ENCODE measurements at places on chromosomes 16 and 17. TPM values are rescaled to one million over a fixed set of nuclear protein-coding genes. Genes with fewer than 3 reads are reported as not detected.

DNA sequence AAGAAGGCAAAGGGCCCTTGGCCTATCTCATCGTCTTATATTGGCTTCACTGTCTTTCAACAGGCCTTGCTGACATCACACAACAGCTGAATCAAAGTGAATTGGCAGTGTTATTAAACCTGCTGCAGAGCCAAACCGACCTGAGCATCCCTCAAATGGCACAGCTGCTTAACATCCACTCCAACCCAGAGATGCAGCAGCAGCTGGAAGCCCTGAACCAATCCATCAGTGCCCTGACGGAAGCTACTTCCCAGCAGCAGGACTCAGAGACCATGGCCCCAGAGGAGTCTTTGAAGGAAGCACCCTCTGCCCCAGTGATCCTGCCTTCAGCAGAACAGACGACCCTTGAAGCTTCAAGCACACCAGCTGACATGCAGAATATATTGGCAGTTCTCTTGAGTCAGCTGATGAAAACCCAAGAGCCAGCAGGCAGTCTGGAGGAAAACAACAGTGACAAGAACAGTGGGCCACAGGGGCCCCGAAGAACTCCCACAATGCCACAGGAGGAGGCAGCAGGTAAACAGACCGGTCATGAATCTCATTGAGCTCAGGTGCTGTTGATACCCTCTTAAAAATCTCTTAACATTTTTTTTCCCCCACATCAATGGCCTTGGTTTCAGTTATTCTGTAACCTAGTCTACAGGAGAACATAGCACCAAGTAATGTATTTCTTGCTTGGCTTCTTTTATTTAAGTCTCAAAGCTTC lies 64.7 kb downstream of the CDK12 start:
- no peak for DNase-seq

GRCh38 chr16:70496513-70496912 lies 26.8 kb downstream of the COG4 start:
- no peak for DNase-seq

- no peak for DNase-seq
These were observed 48.8 kb downstream of the RPA1 start for GRCh38 chr17:1878419-1879121.

DNA sequence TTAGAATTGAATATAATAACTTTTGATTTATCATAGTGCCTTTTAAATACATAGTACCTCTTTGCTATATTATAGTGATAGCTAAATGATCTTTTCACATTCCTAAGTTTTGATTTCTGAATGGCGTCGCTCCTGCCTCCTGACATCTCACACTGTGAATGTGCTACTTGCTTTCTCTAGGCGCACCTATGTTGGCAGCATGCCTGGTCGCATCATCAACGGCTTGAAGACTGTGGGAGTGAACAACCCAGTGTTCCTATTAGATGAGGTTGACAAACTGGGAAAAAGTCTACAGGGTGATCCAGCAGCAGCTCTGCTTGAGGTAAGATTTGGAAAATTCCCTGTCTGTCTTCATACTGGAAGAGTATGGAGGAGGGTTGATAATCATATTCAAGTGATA lies 29.8 kb upstream of the ABCC11 start:
- no peak for DNase-seq

DNA sequence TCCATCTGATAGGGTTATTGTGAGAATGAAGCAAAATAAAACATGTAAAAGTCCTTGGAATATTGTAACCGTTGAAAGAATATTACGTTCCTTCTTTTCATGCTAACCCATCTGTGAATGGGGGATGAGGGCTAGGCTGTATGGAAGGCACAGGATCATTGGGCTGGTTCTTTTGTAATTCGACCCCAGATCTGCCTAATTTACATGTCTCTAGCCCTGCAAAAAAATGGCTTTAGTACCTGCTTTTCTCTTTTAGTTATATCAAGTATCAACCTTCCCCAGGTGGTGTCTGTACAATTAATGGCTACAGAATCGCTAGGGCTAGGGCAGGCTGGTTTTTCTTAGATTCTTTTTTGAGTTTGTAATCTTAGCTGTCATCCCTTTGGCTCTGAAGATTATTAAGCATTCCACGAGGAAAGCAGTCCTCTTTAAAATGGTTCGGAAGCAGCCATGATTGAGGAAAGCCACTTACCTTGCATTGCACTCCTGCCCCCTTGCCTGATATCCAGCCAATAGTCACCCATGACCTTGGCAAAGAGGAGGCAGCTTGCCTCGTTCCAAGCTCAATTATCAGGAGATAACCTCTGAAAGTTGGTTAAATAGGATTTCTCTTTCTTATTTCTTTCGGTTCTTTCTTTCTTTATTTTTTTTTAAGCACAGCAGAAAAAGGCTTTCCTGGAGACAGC lies 153.9 kb upstream of the ZKSCAN2 start:
- DNase-seq: no peak

DNA sequence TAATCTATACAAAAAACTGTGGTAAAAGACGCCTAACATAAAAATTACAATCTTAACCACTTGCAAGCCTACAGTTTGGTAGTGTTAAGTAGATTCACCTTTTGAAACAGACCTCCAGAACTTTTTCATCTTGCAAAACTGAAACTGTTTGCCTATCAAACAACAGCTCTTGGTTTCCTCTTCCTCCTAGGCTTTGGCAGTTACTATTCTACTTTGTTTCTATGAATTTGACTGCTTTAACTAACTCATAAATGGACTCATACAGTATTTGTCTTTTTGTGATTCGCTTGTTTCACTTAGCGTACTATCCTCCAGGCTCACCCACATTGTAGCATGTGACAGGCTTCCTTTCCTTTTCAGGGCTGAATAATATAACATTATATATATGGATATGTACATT lies 97.0 kb downstream of the PRKCA start:
- DNase-seq: no peak

GRCh38 chr17:45388604-45389325 lies 43.9 kb downstream of the ARHGAP27 start:
- DNase-seq: no peak

DNA sequence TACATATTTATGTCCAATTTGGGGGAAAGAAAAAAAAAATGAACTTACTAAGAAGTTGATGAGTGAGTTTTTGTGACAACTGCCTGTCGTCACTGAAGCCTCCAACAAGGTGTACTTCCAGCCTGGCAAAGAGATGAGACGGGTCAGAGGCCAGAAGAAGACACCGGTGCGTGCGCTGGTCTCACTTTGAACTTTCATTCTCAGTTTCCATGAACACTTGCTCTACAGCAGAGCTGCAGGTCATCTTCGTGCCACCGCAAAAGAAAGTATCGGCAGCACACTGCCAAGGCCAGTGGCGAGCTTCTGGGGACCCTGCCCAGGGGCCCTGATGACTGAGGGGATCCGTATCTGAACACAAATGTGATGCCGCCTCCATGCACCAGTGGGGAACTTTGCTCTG lies 11.6 kb downstream of the NTAN1 start:
- no peak for DNase-seq

- DNase-seq: no peak
These were observed 226.8 kb downstream of the FOXL1 start for GRCh38 chr16:86805188-86805587.

- no peak for DNase-seq
These were observed 22.8 kb downstream of the FAM117A start for GRCh38 chr17:49741009-49741691.

DNA sequence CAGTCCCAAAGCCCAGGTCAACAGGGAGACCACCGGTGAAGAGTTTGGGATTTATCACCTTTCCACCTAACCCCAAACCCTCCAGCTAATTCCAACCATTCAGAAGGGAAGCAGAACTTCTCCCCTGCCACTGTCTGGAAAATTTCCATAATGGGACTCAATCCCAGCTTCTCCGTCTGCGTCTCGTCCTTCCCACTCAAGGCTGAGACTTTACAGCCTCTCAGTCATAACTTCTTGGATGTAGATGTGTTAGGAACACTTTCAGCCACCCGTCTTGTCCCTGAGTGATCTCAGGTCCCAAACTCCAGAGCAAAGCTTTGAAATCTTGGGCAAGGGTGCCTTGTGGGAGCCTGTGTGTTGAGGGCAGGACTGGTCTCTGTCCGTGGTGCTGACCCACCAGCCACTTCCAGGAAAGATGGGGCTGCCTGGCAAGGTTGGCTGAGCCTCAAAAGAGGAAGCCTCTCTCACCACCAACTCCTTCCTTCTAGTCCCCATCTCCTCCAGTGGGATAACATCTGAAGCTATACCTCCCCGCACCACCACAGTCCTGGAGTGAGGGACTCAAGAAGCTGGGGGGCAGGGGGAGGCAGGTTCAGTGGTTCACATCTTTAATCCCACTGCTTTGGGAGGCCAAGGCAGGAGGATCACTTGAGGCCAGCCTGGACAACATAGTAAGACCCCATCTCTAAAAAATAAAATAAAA lies 9.3 kb downstream of the GAS2L2 start:
- no peak for DNase-seq

- no peak for DNase-seq
These were observed 10.2 kb downstream of the PRR29 start for GRCh38 chr17:64008346-64008745.

GRCh38 chr17:40283662-40284061 lies 4.0 kb upstream of the CDC6 start:
- DNase-seq: no peak

GRCh38 chr17:19549746-19550623 lies 16.3 kb downstream of the SLC47A1 start:
- no peak for DNase-seq

- DNase-seq: peak; percentile 91
These were observed 90.6 kb upstream of the CIBAR2 start for GRCh38 chr16:85202631-85203461.

GRCh38 chr17:50021681-50022370 lies 26.8 kb upstream of the DLX3 start:
- DNase-seq: peak; percentile 65

DNA sequence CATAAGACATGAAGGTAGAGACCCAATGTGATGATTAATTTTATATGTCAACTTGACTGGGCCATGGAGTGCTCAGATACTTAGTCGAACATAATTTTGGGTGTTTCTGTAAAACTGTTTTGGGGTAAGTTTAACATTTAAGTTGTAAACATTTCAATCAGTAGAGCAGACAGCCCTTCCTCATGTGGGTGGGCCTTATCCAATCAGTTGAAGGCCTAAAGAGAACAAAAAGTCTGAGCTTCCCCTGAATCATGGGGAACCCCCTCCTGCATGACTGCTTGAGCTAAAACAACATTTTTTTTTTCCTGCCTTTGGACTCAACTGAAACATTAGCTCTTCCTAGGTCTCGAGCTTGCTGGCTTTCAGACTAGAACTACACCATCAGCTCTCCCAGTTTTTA lies 327.3 kb upstream of the SOX9 start:
- DNase-seq: no peak

DNA sequence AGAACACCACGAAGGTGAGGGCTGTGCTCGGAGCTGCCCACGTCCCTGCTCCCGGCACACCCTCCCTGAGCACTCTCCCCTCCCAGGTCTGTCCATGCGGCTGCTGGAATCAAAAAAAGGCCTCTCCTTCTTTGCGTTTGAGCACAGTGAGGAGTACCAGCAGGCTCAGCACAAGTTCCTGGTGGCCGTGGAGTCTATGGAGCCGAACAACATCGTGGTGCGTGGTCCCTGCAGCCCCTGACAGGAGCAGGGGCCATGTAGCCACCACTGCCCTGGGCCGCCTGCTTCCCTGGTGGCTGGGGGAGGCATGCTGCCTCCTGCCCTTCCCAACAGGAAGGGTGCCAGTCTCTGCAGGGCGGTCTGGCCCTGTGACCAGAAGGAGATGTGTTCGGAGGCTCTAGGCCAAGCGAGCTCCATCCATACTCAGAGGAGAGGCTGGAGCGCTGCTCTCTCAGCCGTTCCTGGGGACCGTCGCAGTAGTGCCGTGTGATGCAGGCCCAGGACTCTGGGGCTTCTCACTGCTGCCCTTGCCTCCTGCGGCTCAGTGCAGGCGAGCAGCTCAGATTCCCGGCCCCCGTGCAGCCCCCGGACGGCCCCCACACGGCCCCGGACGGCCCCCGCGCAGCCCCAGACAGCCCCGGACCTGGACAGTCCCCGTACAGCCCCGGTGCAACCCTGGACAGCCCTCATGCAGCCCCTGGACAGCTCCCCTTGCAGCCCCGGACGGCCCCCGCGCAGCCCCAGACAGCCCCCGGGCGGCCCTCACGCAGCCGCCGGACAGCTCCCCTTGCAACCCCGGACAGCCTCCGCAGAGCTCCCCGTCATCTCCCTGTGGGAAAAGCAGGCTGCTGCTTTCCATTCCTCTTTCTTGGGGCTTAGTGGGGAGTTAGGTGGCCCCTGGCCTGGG lies 20.5 kb downstream of the TCF25 start:
- DNase-seq: no peak

- DNase-seq: no peak
These were observed 758.4 kb downstream of the CDH8 start for GRCh38 chr16:61277849-61278248.

- DNase-seq: peak; percentile 85
These were observed at the start of gene NLRP1 for GRCh38 chr17:5584383-5585286. TSS of gene NLRP1 (minus strand) at chr17:5584509. CDS start at chr17:5583957, 552 bp downstream.

- DNase-seq: no peak
These were observed 26.9 kb downstream of the USP43 start for GRCh38 chr17:9672266-9672665.

- DNase-seq: peak; percentile 94
These were observed 4.9 kb upstream of the NDRG4 start for GRCh38 chr16:58494981-58495520.

DNA sequence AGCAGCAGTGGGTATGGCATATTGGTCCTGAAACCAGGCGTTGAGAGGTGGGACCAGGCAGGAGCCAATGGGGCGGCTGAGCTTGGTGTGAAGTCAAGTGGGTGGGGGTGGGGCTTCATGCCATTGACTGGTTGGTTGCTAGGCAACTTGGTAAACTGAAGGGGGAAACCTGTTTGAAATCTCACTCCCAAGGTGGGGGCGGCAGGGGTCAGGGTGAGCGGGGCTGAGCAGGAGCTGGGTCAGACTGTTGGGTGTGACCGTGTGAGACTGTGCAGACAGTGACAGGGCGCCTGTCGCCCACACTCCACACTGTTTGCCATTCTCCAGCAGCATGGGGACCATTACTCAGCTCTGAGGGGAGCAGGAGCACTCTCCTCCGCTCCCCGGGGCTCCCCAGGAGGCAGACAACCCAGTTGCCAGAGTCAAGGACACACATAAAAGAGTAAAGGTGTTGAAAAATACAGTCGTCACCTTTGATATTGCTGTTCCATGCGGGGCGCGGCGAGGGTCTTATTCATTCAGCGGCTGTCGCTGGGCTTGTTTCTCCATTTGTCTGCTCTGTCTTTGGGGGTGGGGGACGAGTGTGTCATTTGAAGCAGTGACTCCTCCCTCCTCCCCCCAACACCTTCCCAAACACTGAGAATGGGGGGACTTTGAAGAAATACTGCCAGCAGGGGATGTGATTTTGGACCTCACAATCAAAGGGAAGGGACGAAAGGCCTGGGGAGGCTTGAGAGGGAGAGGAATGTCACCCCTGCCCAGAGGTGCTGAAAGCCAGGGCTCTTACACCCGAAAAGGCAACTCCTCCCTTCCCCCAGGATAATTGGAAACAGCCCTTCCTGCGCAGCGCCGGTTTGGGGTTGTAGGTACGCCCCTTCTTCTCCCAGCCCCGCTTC lies 1.2 kb upstream of the EFNB3 start:
- no peak for DNase-seq

Gene C16orf54
- not detected for total RNA-seq

Gene WFDC1
- 0.24 TPM for total RNA-seq

Gene SOST
- total RNA-seq: not detected

Gene CDH13
- 30.7 TPM for total RNA-seq

Gene FZD2
- 203 TPM for total RNA-seq

Gene TEKT1
- not detected for total RNA-seq

Gene CASKIN1
- 2.4 TPM for total RNA-seq

Gene CACNG4
- total RNA-seq: 5.6 TPM

Gene KRT32
- not detected for total RNA-seq

Data from osteocyte (in vitro differentiated cells).